Right atrium auricular region (tissue), 2 donors: ENCODE measurements at places on chromosomes 5 and 9. TPM values are rescaled to one million over a fixed set of nuclear protein-coding genes. Genes with fewer than 3 reads are reported as not detected.

Gene SMIM33
- total RNA-seq: not detected

Gene FOXD4L5
- not detected for total RNA-seq

Gene SH3TC2
- total RNA-seq: 13.1 TPM

Gene NKD2
- total RNA-seq: 2.4 TPM

Gene SOHLH1
- not detected for total RNA-seq

Gene CTXN3
- total RNA-seq: not detected

Gene FEM1C
- total RNA-seq: 26.0 TPM

Gene HSPB3
- 338 TPM for total RNA-seq

Gene NR5A1
- not detected for total RNA-seq

Gene FAM169A
- 5.0 TPM for total RNA-seq

Gene RNF224
- total RNA-seq: not detected

Gene SURF2
- 18.1 TPM for total RNA-seq

Gene FBP2
- not detected for total RNA-seq

Gene LCN15
- 1.4 TPM for total RNA-seq

Gene NRG2
- 1.9 TPM for total RNA-seq

Gene SCGB3A2
- total RNA-seq: not detected

Gene OLFML2A
- 41.2 TPM for total RNA-seq

Gene CCL28
- 1.3 TPM for total RNA-seq

Gene CEL
- total RNA-seq: 1.9 TPM

Gene GIN1
- total RNA-seq: 5.0 TPM

Gene TMEFF1
- not detected for total RNA-seq

Gene NIM1K
- total RNA-seq: 0.43 TPM

Gene MIGA2
- 34.2 TPM for total RNA-seq

Gene IL13
- not detected for total RNA-seq

Gene IARS1
- 55.1 TPM for total RNA-seq

Gene GBA2
- 76.3 TPM for total RNA-seq

Gene ANKRD33B
- total RNA-seq: 4.7 TPM

Gene SVEP1
- 12.7 TPM for total RNA-seq

Gene SLC25A48
- total RNA-seq: not detected

Gene SPATA31D4
- not detected for total RNA-seq

Gene PLGRKT
- 17.6 TPM for total RNA-seq

Gene UAP1L1
- 6.3 TPM for total RNA-seq

Gene PCDHA3
- 0.48 TPM for total RNA-seq

Gene FBXO10
- total RNA-seq: 5.5 TPM

Gene HRCT1
- total RNA-seq: 4.9 TPM

Gene PCDHB9
- 1.7 TPM for total RNA-seq

Gene COL15A1
- total RNA-seq: 38.2 TPM
